ENCODE measurements at places on chromosomes 16 and 17.

GRCh38 chr16:57629516-57630406, 1.3 kb downstream of the ADGRG1 start:
- DNase-seq = no peak

DNA sequence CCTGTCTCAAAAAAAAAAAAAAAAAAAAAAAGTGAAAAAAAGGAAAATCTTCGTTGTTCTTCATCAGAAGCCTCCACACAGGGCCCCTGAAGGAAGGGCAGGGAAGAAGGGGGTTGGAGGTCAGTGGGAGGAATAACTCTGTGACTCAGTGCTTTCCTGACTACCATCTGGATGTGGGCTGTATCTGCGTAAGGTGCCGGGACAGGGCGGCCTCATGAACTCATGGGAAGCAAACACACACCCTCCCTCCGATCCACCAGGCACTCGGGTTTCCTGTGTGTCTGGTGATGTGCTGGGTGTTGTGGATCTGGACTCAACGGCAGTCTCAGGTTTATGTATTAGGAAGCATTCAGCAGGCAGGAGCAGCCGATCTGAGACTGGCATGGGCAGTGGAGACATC, 691.6 kb downstream of the WWOX start:
- DNase-seq = no peak

- DNase-seq = peak; percentile 7
Observed at GRCh38 chr17:62064029-62064790, 868 bp downstream of the MED13 start.

- no peak for DNase-seq
Observed at GRCh38 chr16:15986261-15986660, 36.8 kb downstream of the ABCC1 start.

DNA sequence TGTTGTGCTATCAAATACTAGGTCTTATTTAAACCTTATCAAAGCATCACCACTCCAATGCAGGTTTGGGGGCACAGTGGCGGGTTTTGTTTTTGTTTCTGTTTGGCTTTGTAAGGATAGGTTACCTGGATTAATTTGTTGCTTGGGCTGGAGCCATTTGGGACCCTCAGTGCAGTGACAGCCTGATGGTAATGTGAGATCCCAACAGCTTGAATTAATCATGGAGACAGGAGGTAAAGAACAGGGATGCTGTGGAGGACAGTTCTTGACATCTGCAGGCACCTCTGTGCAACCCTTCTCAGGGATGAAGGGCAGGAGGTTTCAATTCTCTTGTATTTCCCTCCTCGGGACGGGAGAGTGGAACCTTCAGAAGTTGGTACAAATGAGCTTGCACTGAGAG, 40.5 kb downstream of the SHISA9 start:
- DNase-seq = no peak

DNA sequence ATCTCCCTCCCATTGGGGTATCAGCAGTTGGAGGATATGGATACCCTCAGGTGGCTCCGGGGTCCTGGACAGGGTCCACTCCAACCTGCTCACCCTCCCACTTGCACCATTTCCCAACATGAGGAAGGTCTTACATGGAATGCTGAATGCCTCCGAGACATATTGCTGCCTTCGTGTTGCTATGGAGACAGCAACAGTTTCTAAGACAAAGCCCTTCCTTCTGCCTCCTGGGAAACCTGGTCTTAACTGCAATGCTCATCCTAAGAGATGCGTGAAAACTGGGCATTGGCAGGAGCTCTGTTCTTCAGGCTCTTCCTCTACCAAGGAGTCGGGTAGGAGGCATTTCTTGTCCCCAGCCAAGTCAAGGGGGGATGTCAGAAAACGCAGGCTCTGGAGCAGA, 45.2 kb downstream of the ST3GAL2 start:
- no peak for DNase-seq

DNA sequence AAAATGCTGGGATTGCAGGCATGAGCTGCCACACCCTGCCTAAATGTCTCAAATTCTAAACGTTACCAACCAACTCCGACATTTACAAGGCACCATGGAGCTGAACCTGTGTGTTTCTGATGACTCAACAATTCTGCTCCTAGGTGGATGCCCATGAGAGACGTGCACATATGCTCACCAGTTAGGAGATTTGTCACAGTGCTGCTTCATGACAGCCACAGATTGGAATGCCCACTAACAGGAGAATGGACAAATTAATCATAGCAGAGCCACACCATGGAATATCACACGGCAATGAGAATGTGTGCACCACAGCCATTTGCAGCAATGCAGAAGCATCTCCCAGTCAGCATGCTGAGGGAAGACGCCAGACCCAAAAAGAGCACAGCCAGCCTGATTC, 8.0 kb upstream of the KCNG4 start:
- peak; percentile 21 for DNase-seq

GRCh38 chr17:75478508-75478907, 22.1 kb downstream of the TMEM94 start:
- no peak for DNase-seq

GRCh38 chr17:19904412-19904811, 36.7 kb upstream of the ULK2 start:
- peak; percentile 22 for DNase-seq

DNA sequence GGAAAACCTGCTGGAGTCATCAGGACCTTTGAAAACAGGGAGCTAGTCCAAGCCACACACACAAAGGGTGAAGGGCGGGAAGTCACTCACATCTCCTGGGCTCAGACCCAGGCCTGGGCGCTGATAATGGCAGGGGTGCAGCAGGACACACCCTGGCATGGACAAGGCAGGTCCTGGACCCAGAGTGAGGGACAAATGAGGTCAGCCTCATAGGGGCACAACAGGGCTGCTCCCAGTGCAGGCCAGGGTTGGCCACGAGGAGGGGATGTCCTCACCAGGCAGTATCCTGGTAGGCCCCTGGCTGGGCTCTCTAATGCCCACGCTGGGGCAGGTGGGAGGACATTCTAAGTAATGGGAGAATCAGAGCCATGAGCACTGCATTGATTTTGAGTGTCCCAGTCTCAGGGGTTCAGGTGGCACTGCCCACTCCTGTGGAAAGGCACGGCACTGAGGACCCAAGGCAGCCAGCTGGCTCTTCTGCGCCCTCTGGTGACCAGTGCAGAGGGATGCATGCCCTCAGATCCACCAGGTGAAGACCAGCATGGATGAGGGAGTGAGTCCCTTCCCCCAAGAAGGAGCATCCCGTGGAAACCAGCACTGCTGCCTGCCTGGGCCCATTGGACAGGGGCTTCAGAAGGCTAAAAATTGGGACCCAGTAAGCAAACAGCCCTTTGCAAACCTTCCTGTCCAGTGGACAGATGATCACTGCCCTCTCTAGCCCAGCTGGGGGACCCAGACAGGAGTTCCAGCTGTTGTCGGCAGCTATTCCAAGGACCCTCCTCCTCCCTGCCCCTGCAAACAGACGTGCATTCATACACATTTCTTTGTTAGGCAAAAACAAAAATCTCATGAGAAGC, 23.4 kb upstream of the SREBF1 start:
- peak; percentile 44 for DNase-seq

- no peak for DNase-seq
Observed at GRCh38 chr17:78224231-78225087, 7.0 kb upstream of the TMEM235 start.

DNA sequence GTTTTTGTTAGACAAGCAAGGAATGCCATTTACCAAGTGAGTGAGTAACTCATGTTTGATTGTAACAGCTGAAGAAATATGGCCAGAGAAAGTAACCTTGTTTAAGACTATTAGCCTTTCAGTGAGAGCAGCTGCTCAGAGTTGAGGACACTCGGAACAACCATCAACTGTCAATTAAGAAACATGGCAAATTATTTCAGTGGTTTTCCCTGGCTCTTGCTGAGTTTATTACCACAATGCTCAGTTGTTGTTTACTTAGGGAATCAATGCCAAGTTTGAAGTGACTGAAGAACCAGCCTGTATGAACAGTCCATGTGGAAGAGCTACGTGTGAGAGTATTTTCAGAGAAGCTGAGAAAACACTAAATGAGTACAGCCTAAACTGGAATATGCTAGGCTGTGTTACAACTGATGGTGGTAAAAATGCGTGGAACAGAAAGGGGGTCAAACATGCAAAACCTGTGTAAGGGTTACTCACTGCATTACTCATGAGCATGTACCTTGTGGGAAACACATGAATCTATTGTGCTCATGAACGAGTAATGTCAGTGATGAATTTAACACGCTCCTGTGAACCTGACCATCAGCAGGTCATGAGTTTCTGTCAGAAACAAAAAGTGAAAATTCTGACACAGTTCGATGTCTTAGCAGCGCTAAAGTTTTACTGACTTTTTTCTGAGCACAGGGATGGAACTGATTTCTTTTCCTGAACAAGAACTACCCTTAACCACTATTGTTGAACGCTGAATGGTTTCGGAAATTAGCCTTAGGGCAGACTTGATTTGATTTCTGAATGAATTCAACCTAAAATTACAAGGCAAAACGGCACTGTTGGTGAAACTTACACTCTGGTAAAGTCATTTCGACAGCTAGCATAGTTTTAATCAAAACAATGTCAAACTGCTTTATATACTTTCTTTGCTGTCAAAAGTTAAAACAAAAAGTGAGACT, 33.5 kb downstream of the GNA13 start:
- DNase-seq = peak; percentile 57

GRCh38 chr17:50482516-50482915, 3.9 kb downstream of the RSAD1 start:
- peak; percentile 93 for DNase-seq

- DNase-seq = peak; percentile 35
Observed at GRCh38 chr17:57085448-57086068, 512 bp downstream of the AKAP1 start.

- peak; percentile 86 for DNase-seq
Observed at GRCh38 chr17:8857919-8858318, 9.6 kb downstream of the PIK3R6 start.

DNA sequence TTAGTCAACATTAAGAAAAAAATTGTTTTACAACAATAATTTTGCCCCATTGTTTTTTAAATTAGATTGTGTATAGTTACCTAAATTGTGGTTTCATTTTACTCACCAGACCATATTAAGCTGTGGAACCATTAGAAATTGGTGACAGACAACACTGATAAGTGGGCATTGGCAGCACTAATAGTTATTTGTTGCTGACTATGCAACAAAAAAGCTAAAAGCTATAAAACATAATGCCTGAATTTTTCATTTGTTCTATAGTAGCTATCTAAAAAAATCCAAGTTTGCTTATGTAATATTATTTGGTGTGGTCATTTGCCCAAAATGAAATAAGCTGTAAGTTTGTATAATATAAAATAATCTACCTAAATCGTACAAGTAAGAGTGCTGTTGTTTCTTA, 13.7 kb upstream of the VWA3A start:
- DNase-seq = no peak

All from fibroblast of skin of abdomen (primary cell).